Spinal cord (tissue), 10 donors: ENCODE measurements at places on chromosomes 7 and 10.

DNA sequence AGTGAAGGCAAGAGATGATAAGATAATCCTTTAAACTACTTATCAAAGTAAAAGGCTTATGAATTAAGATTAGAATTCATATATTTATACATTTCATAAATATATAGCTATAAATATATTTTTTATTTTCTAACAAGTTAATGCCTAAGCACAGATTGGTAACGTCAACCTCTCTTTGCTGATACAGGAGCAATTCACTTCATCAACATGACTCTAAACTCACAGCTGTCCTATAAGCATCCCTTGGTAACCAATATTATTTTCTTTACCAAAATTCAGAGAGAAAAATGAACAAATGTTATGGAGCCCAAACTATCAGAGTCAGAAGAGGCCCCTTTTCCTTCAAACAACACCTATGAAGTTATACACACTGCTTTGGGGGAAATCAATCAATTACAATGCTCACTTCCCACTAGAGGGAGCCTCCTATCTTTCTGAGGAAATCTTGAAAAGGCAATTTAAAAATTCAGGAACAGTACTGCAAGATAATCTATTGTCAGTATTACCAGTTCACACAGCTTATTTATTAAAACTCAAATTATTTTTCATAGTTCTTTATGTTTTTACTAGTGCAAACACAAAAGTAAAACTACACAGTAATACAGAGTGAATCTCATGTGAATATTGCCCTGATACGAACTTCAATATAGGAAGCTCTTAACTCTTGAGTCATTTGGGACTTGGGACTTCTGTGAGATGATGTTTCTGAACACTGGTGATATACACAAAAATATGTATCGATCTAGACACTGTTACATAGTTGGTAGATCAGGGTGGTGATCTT is 51.0 kb upstream of the NOBOX start:
- no peak overlapping the region for H3K4me3 ChIP-seq
- H3K27me3 ChIP-seq, result no peaks in the 10 kb centered on the region
- H3K4me1 ChIP-seq, result no peaks in the 10 kb centered on the region
- H3K36me3 ChIP-seq, result no peaks in the 10 kb centered on the region
- no peak overlapping the region for H3K27ac ChIP-seq
- no peak for DNase-seq

- H3K4me1 ChIP-seq, result peaks cover 27% of the 10 kb centered on the region
- no peak overlapping the region for H3K4me3 ChIP-seq
- H3K36me3 ChIP-seq, result no peaks in the 10 kb centered on the region
Observed at GRCh38 chr10:118596426-118597124, 1.1 kb upstream of the PRLHR start.

DNA sequence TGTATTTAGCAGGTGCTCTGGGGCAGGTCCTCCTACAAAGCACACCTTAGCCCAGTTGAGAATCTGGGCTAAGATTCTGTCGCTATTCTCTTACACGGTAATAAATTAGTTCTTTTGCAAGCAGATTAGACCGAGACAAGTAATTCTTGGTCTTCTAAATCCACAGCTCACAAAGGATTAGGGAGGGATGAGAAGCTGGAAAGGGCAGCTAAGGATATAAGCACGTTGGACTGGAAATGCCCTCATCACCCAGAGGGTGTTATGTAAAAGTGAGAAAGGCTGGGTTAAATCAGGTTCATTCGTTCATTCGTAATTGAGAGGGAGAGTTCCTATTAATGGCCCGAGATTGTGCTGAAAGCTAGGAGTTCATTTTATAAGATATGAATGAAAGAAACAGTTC is 41.8 kb downstream of the PFKFB3 start:
- no peak overlapping the region for H3K27ac ChIP-seq
- H3K27me3 ChIP-seq, result no peaks in the 10 kb centered on the region
- DNase-seq, result no peak
- no peak overlapping the region for H3K4me3 ChIP-seq
- peaks cover 12% of the 10 kb centered on the region for H3K4me1 ChIP-seq
- H3K36me3 ChIP-seq, result peaks cover 3% of the 10 kb centered on the region

DNA sequence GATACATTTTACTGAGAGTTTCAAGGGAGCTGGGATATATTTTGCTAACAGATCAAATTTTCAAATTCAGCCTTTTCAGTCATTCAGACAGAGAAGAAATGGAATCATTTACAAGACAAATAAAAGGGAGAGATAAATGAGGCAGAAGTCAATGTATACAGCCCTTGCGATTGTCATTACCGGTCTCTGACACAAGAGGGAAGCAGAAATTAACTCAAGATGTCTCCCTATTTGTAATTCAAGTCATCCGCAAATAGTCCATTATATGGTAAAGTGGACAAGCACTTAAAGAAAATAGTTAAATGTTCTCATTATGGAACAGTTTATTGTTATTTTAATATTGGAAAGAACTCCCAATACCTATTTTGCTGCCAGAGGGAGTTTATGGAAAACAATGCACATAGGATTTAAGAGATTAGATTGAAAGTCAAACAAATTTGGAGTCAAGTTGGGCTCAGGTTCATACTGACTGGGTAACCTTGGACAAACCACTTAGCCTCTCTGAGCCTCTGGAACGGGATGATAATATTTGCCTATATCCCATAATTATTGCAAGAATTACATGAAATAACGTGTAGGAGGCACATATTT is 89.3 kb upstream of the PRKCQ start:
- H3K4me1 ChIP-seq, result no peaks in the 10 kb centered on the region
- no peak overlapping the region for H3K4me3 ChIP-seq
- H3K36me3 ChIP-seq, result no peaks in the 10 kb centered on the region
- H3K27ac ChIP-seq, result no peak overlapping the region

DNA sequence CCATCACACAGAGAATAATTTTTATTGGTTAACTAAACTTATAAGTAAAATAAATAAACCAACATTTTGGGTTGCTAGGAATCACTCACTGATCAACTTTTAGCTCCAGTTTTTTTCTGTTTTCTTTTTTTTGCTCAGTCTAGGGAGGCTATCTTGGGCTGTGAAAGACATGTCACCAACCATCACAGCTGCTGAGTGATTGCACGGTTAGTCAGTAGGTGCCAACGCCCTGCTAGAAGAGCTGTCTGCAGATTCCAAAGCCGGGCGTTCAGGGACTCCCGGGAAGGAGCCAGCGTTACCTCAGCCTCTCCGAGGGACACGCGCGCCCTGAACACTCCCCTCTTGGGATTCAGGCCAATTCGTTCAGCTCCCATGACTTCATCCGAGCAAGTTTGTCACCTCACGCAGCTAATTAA is 604 bp upstream of the STAM start:
- peak overlapping the region; percentile 92 for H3K4me3 ChIP-seq
- no peak for DNase-seq
- H3K4me1 ChIP-seq, result peaks cover 5% of the 10 kb centered on the region
- no peaks in the 10 kb centered on the region for H3K36me3 ChIP-seq
- H3K27ac ChIP-seq, result peak overlapping the region; percentile 98

- no peak for DNase-seq
- H3K4me3 ChIP-seq, result no peak overlapping the region
- H3K27me3 ChIP-seq, result no peaks in the 10 kb centered on the region
- H3K27ac ChIP-seq, result no peak overlapping the region
Observed at GRCh38 chr7:27300421-27300820, 57.8 kb downstream of the EVX1 start.

GRCh38 chr10:125032474-125033020 is 90.6 kb downstream of the ZRANB1 start:
- no peaks in the 10 kb centered on the region for H3K27me3 ChIP-seq
- H3K27ac ChIP-seq, result no peak overlapping the region
- no peak overlapping the region for H3K4me3 ChIP-seq
- DNase-seq, result no peak

- peak overlapping the region; percentile 60 for H3K27ac ChIP-seq
- H3K36me3 ChIP-seq, result peaks cover 21% of the 10 kb centered on the region
- H3K4me1 ChIP-seq, result peaks cover 16% of the 10 kb centered on the region
- no peaks in the 10 kb centered on the region for H3K27me3 ChIP-seq
Observed at GRCh38 chr10:95408148-95408960, 117.6 kb upstream of the PDLIM1 start.

DNA sequence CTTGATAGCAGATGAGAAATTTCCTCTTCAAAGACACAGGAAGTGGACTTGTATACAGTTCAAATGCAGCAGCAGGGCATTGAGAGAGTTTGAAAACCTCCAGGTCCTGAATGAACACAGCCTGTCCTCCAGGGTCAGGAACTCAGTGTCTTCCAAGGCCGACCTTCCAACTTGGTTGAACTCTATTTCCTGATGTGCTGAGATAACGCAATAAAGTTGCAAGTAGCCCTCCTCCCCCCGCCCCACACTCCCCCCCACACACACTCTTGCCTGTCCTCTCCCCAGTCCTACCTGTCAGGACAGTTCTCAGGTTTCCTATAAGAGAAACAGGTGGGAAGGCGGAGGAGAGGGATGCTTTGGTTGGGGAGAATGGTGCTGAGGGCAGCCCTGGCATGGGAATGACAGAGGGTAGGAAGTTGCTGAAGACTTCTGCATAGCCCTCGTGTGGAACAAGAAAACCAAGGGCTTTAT is 90.0 kb downstream of the CCDC71L start:
- no peak overlapping the region for H3K4me3 ChIP-seq
- no peak overlapping the region for H3K27ac ChIP-seq

DNA sequence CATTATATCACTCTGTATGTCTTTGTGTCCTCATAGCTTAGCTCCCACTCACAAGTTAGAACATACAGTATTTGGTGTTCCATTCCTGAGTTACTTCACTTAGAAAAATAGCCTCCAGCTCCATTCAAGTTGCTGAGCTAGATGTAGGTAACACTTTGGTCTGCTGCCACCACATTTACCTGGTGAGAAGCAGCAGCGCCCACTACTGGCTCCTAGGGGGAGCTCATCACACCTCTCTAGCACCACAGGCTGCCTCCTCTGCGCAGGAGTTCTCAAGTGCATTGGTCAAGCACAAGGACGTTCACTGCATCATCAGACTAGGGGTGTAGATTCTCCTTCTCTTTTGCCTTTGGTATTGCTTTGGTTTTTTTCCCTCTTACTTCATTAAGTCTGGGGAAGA is 530.9 kb upstream of the AUTS2 start:
- no peaks in the 10 kb centered on the region for H3K4me1 ChIP-seq
- no peaks in the 10 kb centered on the region for H3K27me3 ChIP-seq
- H3K4me3 ChIP-seq, result no peak overlapping the region
- H3K27ac ChIP-seq, result no peak overlapping the region

- no peaks in the 10 kb centered on the region for H3K27me3 ChIP-seq
- no peaks in the 10 kb centered on the region for H3K36me3 ChIP-seq
- no peak overlapping the region for H3K27ac ChIP-seq
- no peaks in the 10 kb centered on the region for H3K4me1 ChIP-seq
Observed at GRCh38 chr7:98024075-98024474, 34.1 kb upstream of the OCM2 start.

DNA sequence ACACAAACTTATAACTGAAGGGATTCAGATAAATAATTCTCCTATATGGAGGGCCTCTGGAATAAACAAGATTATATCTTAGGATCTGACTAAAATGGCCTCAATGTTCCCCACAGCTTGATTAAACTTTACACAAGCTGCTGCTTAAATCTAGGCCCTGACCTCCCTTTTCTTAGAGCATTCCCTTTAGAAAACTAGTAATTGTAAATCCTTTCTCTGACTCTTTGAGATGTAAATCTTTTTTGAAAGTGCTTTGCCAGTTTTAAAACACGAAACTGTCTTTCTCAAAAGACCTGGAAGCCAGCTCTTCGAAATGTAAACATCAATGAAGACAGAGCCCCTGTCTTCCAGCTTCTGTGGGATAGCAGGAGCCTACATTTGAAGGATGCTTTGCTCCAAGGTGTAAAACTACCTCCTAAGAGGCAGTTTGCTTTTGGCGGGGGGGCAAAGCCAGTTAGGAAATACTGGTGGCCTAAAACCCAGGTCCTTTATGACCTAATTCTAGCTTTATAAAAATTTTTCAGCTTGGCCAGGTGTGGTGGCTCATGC is 758.7 kb downstream of the CNTNAP2 start:
- no peaks in the 10 kb centered on the region for H3K4me1 ChIP-seq
- H3K27me3 ChIP-seq, result no peaks in the 10 kb centered on the region
- no peak for DNase-seq
- H3K36me3 ChIP-seq, result no peaks in the 10 kb centered on the region

DNA sequence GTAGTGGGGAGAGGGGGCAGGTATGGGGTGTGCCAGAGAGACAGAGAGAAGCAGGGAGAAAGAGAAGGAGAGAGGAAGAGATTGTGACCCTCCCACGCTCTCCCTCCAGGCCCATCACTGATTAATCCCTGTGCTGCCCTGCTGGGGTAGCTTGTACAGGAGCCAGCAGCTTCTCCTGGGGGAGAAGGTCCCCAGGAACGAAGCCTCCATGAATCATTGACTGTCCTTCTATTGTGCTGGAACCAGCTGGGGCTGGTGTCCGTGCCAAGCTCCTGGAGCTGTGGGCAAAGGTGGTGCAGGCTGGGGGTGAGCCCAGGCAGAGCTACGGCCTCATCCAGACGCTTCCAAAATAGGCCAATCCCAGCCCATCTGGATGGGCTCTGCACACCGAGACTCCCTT is 20.9 kb downstream of the AQP1 start:
- H3K27me3 ChIP-seq, result no peaks in the 10 kb centered on the region
- peaks cover 33% of the 10 kb centered on the region for H3K4me1 ChIP-seq
- no peak overlapping the region for H3K4me3 ChIP-seq
- peaks cover 5% of the 10 kb centered on the region for H3K36me3 ChIP-seq

GRCh38 chr10:62580396-62580795 is 206.2 kb downstream of the ZNF365 start:
- no peaks in the 10 kb centered on the region for H3K36me3 ChIP-seq
- no peak for DNase-seq
- no peaks in the 10 kb centered on the region for H3K4me1 ChIP-seq
- no peaks in the 10 kb centered on the region for H3K27me3 ChIP-seq

DNA sequence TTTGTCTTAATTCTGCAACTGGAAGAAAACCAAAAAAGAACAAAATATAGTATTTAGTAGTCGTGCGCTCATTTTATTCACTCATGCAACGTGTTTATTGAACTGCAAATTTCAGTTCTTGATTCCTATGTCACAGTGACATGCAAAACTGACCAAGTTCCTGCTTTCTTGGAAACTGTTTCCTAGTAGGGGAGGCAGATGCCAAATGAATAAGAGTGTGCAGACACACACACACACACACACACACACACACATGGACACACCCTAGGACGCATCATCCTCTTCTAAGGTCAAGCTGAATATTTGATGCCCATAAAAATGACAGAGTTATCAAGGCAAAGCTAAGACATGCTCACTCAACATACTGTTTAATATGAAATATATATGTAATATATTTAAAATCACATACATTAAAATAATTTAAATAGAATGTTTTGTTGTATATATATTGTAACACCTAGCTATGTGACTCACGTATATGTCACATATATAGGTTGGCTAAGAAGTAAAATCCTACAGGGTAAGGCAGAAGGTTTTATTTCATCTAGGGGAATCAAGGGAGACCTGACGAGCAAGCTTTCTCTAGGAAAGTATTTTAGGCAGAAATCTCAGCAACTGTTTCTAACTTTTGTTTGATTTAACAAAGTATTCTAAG is 79.6 kb downstream of the SVIL start:
- no peaks in the 10 kb centered on the region for H3K27me3 ChIP-seq
- no peaks in the 10 kb centered on the region for H3K4me1 ChIP-seq
- DNase-seq, result no peak
- H3K27ac ChIP-seq, result peak overlapping the region; percentile 18
- H3K36me3 ChIP-seq, result peaks cover 6% of the 10 kb centered on the region
- H3K4me3 ChIP-seq, result no peak overlapping the region

GRCh38 chr10:95360122-95360714 is 69.4 kb upstream of the PDLIM1 start:
- no peak overlapping the region for H3K27ac ChIP-seq
- no peaks in the 10 kb centered on the region for H3K27me3 ChIP-seq
- peaks cover 30% of the 10 kb centered on the region for H3K36me3 ChIP-seq
- peaks cover 7% of the 10 kb centered on the region for H3K4me1 ChIP-seq
- no peak overlapping the region for H3K4me3 ChIP-seq
